ENCODE measurements at places on chromosomes 5 and 9.

DNA sequence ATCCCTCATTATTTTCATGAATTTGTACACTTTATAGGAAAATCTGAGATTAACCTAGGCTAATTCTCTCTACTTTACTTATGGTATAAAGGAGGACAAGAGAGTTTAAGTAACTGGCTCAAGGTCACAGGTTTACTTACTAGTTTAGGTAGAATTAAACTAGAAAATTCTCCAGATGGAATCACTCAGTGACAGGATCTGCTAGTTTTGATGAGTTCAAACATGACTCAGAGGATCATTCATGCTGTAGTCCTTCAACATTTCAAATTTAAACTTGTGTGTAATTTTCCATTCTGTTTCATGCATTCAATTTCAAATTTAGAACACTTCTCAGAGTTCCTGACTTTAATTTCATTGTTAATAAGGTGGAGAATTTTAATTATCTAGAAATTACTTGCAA is 485.7 kb upstream of the TUSC1 start:
- DNase-seq = no peak

GRCh38 chr5:76930083-76930482 is 22.8 kb upstream of the CRHBP start:
- DNase-seq = no peak

- DNase-seq = peak; percentile 58
These were observed 157.6 kb downstream of the CD180 start for GRCh38 chr5:67038817-67039603.

DNA sequence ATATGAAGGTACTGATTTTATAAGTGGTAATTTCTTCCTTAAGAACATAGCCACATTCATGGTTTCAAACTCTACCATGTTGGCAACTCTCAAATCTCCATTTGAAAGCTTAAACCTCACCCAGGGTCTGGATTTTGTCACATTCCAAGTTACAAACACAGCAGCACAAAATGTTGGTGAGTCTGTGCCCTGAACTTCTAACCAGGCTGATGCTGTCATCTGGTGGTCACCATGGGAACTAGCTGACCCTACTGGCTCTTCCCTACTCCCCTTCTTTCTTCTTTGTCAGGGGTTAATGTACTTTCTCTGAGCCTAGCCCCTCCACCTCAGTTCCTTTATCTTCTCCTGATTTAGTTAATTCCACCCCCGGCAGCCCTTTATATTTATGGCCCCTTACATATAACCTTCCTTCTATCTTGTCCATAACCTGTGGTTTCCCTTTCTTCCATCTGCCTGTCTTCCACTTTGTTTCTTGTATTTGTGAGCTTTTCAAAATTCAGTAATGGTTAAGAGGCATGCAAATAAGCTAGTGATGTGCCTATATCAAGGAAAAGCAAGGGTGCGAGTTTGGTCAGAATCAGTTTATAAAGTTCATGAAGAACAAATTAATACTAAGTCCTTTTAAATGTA is 35.9 kb downstream of the TGFBR1 start:
- peak; percentile 81 for DNase-seq

DNA sequence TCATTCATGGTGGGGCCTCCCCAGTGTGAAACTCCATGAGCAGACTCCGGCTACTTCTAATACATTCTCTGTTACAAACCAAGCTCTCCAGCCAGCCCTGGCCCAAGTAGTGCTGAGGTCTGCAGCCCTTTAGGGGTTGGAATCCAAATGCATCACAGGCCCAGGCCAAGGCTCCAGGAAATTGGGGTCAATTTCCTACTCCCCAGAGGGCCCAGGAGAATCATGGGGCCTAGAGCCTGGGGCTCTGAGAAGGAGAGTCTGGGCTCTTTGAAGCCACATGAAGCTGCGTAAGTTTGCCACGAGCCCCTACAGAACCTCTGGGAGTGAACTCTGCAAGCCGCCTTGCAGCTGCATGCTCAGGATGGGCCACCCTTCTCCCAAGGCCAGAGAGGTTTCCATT is 206.4 kb downstream of the PAPPA start:
- no peak for DNase-seq

DNA sequence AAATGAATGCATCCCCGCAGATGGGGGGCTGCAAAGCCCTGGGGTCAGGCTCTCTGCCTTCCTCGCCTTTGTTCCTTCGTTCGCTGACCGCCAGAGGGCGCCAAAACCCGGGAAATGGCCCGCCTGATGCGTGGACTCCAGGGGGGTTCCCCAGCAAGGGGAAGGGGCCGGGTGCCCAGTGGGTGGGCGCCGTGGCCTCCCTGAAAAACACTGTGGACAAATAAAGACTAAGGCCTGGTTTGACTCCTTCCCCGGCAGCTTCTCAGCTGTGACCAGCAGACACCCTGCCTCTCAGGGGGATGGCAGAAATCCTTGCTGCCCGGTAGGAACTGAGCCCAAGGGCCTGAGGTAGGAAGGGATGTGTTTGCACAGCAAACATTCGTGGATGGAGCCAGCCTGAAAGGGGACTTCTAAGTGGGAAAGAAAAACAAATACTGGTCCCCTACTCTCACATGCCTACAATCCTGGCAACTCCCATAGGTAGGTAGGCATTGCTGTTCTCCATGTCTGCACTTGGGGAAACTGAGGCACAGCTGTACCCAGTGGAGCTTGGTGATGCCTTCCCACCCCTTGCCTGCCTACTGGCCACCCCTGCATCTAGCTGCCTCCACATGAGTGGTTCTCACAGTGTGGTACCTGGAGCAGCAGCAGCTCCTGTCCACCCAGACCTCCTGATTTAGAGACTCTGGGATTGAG is 57.7 kb downstream of the DUSP1 start:
- peak; percentile 52 for DNase-seq
